ENCODE measurements at places on chromosomes 11 and 22. TPM values are rescaled to one million over a fixed set of nuclear protein-coding genes. Genes with fewer than 3 reads are reported as not detected.

The OR4C16 gene
- not detected for total RNA-seq

The MRGPRE gene
- total RNA-seq: not detected

The OR5B21 gene
- total RNA-seq: not detected

The KRTAP5-8 gene
- not detected for total RNA-seq

The PHOX2A gene
- total RNA-seq: not detected

The RBFOX2 gene
- total RNA-seq: 92.9 TPM

The PRODH gene
- total RNA-seq: not detected

The TMPRSS13 gene
- not detected for total RNA-seq

The FAM111B gene
- total RNA-seq: 15.6 TPM

The KAT5 gene
- total RNA-seq: 35.4 TPM

The MUC5B gene
- total RNA-seq: not detected

The MDK gene
- 82.5 TPM for total RNA-seq

The SLC22A6 gene
- total RNA-seq: not detected

The FDXACB1 gene
- total RNA-seq: 3.8 TPM

The HEPN1 gene
- not detected for total RNA-seq

The MS4A15 gene
- not detected for total RNA-seq

The PAMR1 gene
- total RNA-seq: 0.32 TPM

The NCF4 gene
- total RNA-seq: not detected

The MPZL2 gene
- 82.5 TPM for total RNA-seq

The OR2AT4 gene
- not detected for total RNA-seq

The CCDC87 gene
- 0.15 TPM for total RNA-seq

The MS4A8 gene
- not detected for total RNA-seq

The HOATZ gene
- total RNA-seq: not detected

The BACE1 gene
- total RNA-seq: 6.2 TPM

The YAP1 gene
- 26.0 TPM for total RNA-seq

The GLYATL1 gene
- total RNA-seq: not detected

The DAGLA gene
- 0.65 TPM for total RNA-seq

All from epithelial cell of umbilical artery (primary cell).